Putamen (tissue), 1 donor: ENCODE measurements at places on chromosomes 4 and X.

DNA sequence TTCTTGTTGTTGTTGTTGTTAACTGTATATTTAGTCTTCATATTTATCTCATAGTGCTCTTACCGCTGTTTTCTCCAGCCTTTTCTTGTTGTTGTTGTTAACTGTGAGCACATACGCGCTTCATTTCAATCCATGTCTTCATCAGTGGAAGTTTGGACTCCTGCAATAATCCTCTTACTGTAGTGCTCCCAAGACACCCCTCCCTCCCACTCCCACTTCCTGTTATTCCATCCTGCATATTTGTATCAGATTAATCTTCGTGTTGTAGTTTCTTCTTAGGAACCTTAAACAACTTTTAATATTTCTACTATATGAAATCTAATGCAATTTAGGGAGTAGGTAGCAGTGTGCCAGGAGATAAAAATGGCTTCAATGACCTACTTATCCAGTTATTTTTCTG is 674.8 kb downstream of the RAPGEF2 start:
- DNase-seq: no peak

DNA sequence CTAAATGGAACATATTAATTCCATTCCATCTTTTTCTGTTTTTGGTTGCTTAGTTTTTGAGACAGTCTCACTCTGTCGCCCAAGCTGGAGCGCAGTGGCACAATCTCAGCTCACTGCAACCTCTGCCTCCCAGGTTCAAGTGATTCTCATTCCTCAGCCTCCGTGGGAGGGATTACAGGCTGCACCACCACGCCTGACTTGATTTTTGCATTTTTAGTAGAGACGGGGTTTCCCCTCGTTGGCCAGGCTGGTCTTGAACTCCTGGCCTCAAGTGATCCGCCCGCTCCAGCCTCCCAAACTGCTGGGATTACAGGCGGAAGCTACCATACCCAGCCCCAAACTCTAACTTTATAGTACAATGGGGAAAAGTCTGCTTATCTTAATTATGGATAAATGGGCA is 11.2 kb downstream of the HNRNPD start:
- DNase-seq: no peak

DNA sequence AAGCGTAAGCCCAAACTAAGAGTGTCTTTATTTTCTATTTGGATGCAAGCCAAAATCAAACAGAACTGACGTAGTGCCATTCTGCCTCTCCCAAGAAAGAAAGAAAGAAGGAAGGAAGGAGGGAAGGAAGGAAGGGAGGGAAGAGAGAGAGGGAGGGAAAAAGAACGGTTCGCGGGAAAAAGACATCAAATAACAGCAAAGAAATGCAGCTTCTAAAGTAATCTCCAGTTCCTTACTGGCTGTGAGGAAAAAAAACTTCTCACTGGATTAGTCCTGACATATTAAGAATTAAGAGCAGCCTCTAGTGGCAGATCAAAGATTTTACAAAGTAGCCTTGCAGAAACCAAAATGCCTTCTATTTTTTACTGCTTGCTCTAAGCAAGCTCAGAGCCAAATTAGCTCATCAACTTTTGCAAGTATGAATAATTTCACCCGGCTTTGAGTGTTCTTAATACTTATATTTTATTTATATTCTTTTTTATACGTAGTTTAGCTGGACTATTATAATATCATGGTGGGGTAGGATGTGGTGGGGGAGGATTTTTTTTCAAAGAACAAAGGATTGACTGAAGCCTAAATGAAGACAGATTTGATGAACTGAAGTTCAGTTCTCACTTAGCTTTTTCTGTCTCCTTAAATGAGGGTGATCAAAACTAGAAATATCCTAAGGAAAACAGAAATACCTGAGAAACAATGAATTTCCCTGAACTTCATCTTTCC is 36.6 kb downstream of the PITX2 start:
- DNase-seq: peak; percentile 9

- no peak for DNase-seq
Measured at GRCh38 chrX:118637997-118638396, 89.4 kb upstream of the IL13RA1 start.

- no peak for DNase-seq
Measured at GRCh38 chrX:125424536-125424935, 104.9 kb downstream of the TEX13C start.

- no peak for DNase-seq
Measured at GRCh38 chr4:162841753-162842152, 324.9 kb downstream of the NAF1 start.

DNA sequence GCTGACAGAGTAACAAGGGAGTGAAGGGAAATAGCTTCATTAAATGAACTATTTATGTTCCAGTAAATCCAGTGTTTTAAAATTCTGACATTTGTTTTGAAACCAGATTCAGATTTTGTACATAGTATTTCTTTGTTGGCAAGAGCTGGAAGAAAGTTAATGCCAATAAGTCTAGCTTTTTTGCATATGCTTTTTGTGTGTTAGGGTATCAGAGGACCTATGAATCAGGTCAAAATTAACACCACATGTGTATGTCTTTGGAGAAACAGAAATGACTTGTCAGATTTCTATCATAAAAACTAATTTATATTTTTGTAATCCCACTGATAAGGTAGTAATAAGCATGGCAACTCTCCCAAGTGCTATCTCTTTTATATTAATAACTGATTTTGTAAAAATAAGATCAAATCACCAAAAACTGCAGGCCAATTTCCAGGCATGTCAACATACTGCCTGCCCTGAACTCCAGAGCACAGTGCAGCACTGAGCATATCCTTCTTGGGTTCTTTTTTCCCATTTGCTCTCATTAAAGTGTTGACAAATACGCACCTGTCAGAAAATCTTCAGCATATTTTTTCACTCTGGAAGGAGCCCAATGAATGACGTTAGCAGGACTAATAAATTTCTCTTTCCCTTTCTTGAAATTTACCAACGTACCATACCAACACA is 65.5 kb downstream of the SH3RF1 start:
- DNase-seq: no peak

- DNase-seq: no peak
Measured at GRCh38 chrX:47380268-47380667, 9.9 kb downstream of the ZNF157 start.

- no peak for DNase-seq
Measured at GRCh38 chr4:121154103-121154515, 10.0 kb downstream of the TNIP3 start.

DNA sequence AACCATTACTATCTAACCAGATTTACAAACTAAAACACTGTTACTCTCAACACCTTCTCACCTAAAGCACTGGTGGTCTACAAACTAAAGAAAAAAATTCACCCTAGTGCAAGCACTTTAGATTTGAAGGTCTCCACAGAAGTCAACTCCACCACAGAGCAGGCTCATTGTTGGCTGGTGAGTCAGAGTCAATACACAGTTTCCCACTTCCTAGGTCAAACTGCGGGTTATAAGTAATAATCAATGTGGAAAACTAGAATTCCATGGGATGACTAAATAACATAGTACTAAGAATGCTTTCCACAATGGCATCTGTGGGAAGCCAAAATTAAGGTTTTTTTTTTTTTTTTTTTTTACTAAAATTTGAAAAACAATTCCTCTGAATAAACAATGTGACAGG is 191.8 kb downstream of the PDGFC start:
- no peak for DNase-seq

- DNase-seq: no peak
Measured at GRCh38 chr4:8093587-8094274, 64.9 kb downstream of the ABLIM2 start.

DNA sequence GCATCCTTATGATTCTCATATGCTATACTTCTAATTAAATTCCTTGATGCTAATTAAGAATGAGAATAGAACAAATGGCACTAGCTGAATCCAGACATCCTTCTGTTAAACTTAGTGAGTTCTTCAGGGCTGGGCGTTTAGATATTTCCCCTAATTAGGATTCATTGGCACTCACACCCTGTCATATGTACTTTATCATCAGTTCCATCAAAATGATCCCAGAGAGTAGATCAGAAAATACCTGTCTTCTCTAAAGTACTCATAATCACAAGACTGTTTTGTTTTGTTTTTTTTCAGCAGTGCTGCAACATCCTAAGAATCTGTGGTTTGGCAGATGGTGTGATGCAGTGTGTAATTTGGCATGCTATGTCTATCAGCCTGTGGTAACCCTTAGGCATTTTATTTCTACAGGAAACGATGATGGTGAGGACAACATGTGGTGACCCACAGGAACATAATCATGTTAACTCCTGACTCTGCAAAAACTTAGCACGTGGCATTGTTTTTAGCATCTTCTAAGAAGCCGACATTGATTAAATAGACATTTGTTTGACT is 2528.4 kb downstream of the ARAP2 start:
- no peak for DNase-seq

GRCh38 chr4:113327494-113327893 is 278.0 kb downstream of the ANK2 start:
- no peak for DNase-seq

DNA sequence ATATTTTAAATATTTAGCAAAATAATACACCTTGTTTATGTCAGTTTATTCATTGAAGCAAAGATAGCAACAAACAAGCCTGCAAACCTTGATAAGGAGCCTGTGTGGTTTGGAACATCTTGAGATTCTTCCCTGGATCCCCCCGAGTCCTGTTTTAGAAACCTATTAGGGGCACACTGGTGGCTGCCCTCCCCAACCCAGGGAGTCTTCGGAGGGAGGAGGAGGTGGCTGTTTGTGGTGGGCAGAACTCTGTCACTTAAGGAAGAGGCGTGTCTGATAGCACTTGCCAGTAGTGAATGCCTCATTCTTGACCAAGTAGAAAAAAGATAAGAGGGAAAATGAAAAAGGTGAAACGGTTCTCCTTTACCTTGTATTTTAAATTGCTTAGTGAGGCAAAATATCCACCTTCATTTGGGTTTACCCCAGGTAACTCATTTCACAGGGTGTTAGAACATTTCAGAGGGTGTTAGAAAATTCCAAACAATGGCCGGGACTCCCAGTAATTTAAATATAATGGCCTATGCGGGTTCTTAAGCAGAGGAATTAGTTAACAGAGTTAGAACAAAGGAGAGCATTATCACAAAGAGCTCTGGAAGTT is 10.4 kb downstream of the KIT start:
- DNase-seq: no peak

- DNase-seq: no peak
Measured at GRCh38 chr4:8035371-8035780, 95.7 kb upstream of the AFAP1 start.

GRCh38 chrX:29903360-29903759 is 312.0 kb upstream of the MAGEB2 start:
- peak; percentile 20 for DNase-seq

DNA sequence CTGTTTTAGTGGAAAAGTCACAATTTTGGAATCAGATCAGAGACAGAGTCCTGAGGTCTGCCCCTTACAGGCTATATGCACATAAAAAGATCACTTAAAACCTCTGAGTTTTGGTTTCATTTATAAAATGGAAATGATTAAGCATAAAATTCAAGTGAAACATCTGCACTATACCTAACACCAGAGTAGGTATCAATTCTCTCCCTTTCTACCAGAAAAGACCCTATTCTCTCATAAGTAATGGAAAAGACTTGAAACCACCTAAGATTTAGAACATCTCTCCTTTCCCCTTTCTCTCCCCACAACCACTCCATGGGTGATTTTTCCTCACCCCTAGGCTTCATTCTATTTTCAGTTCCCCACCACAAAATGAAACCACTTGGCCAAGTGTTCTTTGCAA is 907 bp downstream of the LHFPL1 start:
- no peak for DNase-seq

DNA sequence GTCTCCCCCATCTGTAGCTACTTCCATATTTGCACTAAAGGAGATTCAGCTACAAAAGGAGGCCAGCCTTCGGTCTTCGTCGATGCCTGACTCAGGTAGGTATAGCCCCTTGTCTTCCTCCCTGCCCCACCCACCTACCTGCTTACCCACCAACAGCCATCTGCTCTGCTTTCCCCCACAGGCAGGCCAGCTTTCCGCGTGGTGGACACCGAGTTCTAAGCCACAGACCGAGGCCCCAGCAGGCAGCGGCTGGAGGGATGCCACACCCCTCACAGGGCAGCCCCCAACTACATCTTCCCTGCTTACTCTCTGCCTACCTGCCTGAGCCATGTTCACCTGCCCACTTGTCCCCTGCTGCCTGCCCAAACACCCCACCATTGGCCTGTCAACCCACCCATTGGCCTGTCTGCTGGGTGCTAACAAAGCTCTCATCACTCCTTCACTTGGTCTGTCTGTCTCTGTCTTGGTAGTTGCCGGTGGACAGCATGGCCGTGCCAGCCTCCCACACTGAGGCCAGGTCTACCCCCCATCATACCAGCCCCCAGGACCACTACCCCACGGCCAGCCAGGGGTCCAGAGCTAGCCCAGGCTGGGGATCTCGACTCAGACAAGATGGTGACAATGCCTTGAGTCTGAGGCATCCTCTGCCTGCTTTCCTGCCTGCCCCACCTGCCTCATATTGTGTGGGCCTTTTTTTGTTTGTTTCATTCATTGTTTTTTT is 4.1 kb upstream of the USP11 start:
- DNase-seq: no peak

- DNase-seq: no peak
Measured at GRCh38 chr4:73860181-73860580, 7.1 kb downstream of the PF4V1 start.

- no peak for DNase-seq
Measured at GRCh38 chr4:41320278-41320677, 63.5 kb downstream of the UCHL1 start.

GRCh38 chr4:140806163-140806562 is 50.0 kb upstream of the TBC1D9 start:
- DNase-seq: no peak

DNA sequence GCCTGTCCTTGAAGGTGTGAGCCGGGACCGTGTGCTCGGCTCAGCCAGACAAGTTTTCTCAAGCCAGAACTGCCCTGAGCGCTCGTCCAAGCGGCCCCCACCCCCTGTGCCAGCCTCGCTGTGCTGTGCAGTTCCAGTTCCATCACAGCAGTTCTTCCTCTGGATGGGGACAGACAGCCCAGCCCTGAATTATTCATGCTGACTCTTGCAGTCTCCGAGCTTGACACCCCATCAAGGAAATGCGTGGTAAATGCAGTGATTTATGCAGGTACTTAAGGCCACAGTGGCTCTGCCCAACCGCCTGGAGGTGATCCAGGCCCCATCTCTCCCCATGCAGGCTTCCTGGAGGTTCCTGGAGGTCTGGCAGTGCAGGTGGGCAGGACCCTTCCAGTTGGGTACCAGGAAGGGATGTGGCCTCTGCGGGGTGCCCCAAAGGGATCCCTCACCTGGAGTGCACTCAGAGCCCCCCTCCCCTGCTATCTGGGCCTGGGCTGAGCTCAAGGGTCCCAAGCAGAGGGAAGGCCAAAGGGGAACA is 44.8 kb upstream of the HMX1 start:
- DNase-seq: no peak

DNA sequence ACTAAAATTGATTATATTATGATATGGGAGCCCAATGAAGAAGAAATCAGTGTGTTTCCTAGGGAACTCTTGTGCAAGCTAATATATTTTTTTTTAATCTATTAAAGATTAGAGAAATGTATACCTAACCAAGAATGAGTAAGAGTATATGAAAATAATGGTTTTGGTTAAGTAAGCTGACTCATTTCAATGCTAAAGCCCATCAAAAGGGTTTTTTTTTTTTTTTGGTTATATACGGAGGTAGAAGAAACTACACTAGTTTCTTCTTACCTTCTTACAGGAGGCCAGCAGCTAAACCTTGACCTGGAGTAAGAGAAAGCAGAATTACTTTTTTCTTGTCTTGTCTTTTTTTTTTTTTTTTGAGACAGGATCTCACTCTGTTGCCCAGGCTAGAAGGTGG is 27.5 kb downstream of the RUFY3 start:
- no peak for DNase-seq
